ENCODE measurements at places on chromosomes 1 and 21.

DNA sequence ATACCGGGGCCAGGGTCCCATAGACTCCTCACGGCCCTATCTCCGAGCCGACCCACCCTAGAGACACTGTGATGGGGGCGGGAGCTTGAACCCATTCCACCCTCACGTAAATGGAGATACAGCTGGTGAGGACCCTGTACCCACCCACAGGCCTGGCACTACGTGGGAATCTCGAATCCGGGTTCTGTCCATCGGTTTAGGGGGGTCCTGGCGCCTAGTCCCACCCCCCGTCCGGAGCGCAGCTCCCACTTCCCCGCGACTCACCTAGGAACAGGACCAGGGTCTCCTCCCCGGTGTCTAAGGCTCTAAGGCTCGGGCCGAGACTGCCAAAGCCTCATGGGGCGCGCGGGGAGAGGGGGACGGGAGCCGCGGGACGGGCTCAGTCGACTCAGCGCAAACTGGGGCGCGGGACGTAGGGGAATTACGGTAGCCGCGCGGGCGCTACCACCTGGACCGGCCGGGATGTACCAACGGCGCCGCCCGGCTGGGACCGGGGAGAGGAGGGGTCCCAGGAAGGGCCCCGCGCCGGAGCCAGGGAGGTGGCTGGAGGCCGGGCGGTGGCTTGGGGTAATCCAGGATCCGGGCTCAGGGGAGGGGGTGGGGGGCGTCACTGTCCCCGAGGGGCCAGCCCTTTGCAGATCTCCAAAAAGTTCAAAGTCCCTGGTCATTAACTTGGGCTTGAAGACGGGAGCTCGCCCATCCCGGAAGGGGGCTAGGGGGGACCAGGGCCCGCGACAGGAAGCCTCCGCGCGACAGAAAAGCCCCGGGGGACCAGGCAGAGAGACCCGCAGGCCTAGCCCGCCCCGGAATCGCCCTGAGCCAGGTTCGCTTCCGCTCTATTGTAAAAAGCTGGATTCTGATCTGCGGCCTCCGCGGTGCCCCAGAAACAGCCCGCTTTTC, 1.0 kb downstream of the PLEKHG5 start:
- peak; percentile 80 for DNase-seq

DNA sequence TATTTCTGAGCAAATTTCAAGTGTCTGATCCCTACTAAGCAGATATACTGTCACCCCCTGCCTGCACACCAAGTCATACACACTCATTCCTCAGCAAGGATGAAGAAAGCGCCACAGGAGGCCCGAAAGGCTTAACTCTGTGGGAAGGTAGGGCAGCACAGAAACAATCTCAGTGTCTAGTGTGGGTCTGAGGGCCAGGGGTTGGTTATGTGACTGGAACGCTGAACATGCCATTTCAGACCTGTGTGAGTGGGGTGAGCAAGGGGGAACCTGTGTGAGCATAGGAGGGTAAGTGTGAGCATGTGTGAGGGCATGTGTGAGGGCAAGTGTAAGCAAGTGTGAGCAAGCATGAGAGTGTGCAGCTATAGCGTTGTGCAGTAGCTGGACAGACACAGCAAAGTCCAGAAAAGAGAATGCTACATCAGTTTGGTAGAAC, 6.2 kb downstream of the ITPKB start:
- DNase-seq: no peak

- no peak for DNase-seq
Observed at GRCh38 chr1:202662081-202662480, 48.2 kb downstream of the SYT2 start.

- DNase-seq: no peak
Observed at GRCh38 chr1:237525102-237525501, 365.6 kb downstream of the ZP4 start.

- no peak for DNase-seq
Observed at GRCh38 chr1:54254055-54254454, 54.1 kb downstream of the MRPL37 start.

DNA sequence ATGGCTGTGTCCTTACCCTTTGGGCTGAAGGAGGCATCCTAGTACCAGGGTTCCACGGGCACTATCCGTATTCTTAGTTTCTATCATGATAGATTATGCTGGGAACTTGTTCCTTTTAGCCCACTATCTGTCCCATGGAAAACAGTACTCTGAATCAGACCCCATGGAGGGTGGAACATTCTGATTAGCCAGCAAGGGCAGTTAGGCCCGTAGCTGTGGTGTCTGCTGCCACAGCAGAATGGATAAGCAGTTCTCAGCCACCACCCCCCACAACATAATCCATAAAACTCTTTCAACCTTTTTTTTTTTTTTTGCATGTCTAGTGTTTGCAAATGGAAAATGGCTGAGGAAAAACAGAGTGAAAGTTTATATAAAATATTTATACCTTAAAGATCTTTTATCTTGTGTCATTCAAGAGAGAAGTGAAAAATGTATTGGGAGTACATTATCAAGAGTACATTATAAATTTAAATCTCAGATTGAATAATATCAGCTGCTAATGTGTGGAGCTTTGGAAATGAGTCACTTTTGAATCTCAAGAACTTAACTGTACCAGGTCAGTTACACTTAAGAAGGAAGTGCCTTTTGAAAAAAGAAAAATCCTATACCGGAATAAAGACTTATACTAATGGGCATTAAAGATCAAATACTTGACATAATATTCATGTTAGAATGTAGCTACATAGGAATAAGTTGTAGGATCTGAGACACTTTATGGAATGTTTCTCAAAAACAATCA, 80.3 kb downstream of the NFIA start:
- DNase-seq: no peak

DNA sequence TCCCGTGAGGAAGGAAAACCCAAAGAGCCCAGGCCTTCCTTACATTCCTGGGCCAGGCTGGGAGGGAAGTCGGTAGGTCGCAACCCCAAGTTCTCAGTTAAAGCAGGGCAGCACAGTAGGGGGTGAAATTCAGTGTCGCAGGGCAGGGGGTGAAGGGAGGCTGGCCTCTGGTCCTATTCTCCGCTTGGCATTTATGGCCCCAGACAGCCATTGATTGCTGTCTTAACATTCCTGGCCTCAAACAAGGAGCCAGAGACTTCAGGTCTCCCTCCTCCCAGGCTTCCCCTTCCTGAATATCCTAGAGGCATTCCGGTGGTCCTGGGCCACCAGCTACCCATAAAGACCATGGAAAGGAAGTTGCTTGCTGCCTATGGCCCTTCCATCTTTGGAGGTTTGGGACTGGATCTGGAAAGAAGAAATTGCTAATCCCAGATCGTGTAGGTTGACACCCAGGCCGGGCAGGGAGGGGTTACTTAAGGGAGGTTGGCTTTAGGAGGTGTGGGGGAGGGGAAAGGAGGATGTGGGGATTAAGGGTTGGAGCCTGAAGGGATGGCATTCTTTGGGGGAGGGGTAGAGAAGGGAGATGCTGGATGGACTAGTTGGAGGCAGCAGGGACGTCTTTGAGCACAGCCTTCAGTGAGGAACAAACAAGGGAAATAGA, 1.7 kb downstream of the LIN28A start:
- DNase-seq: no peak

- no peak for DNase-seq
Observed at GRCh38 chr1:160211046-160211790, 6.0 kb downstream of the PEA15 start.

GRCh38 chr1:100581096-100581705, 43.3 kb downstream of the GPR88 start:
- DNase-seq: peak; percentile 36

GRCh38 chr1:31111290-31111951, 45.9 kb upstream of the PUM1 start:
- no peak for DNase-seq

GRCh38 chr1:232922485-232922884, 27.9 kb upstream of the NTPCR start:
- no peak for DNase-seq

DNA sequence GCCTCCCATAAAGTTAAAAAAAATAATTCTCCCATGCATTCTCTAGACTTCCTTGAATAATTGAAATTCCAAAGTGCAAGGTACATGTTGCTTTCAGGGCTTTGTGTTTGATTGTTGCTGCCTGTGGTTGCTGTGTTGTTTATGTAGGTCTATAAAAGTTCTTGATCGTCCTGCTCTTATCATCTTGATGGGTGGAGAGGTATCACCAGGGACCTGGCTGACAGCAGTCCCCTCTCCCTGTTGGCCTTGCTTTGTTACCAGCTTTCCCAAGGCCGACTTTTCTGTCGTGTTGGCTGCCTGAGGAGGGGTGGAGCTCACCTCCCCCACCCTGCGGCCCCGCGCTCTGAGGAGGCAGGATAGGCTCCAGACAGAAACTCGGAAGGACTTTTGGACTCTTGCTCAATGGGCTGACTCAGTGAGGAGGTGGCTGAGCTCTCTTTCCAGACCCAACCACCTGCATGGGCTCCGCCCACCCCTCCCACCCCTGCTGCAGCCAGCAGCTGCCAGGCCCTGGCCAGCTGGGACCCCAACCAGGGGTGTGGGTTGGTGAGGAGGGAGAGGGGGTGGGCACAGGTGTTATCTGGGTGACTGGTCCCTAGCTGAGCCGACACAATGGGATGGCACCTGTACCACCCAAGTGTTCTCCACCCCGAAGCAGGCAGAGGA, 2.0 kb downstream of the INAVA start:
- DNase-seq: no peak

DNA sequence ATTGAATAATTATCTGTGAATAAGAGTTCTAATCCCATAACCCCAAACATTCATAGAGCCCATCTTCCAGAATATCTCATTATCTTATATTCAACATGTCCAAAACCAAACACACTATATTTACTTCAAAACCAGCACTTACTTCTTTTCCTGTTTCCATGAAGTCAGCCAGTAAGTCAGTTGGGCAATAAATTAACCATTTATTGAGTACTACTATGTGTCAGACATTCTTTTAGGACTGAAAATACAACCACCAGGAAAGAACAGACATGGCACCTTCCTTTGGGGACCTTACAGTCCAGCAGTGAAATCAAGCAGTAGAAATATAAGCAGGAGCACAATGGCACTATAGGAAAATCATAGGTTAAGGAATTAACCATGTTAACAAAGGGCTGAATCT, 8.8 kb downstream of the AK5 start:
- no peak for DNase-seq

DNA sequence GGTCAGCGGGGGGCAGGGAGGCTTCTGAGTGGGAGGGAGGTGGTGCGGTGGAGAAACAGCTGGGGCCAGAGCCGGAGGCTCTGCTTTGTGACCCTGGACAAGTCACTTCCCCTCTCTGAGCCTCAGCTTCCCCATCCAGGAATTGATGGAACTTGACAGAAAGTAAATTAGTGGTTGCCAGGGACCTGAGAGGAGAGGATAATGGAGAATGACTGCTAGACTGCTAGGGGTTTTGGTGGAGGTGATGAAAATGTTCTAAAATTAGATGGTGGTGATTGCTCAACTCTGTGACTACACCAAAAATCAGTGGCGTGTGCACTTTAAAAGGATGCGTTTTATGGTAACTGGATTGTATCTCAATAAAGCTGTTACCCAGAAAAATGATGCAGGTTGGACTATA, 100.9 kb downstream of the ARHGEF10L start:
- DNase-seq: no peak

GRCh38 chr1:180631194-180631765, 542 bp upstream of the XPR1 start:
- no peak for DNase-seq

DNA sequence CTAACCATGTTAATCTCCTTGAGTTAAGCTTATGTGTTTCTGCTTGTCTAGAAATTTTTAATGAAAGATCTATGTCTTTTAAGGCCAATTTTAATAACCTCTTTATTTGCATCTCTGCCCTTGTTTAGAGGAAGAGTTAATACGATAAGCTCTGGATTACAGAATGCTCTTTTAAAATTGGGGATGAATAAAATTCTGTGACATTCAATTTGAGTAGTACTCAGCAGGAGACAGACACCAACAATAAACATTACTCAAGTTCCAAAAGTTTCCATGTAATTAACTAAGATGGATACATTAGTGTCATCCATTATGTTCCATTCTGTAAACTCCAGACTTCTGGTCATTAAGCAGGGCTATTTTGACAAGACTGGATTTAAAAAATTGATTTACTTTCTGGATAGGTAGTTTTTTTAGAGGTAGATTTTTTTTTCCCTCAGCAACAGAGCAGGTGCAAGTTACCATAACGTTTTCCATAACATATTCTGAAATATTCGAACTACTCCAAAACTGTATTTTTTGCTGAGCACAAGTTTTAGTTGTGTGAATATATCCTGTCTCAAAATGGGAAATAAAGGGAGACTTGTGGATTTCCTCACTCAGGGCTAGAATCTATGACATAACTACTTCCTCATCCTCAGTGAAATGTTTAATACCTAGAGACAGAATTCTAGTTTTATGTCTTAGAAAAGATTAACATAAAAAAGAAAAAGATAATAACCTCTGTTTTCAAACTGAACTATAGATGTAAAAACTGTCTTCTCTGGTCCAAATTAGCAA, 221.7 kb downstream of the NEGR1 start:
- no peak for DNase-seq

GRCh38 chr1:30670240-30671060, 52.9 kb downstream of the MATN1 start:
- no peak for DNase-seq

- no peak for DNase-seq
Observed at GRCh38 chr21:33481314-33481943, 1.7 kb upstream of the TMEM50B start.

GRCh38 chr1:3593334-3593733, 18.0 kb downstream of the MEGF6 start:
- DNase-seq: no peak

All from stimulated activated CD4-positive, alpha-beta T cell treated with anti-CD3 and anti-CD28 coated beads, Interleukin-15, amount 100 ng/mL, for 24 hours (primary cell).